Right ventricle myocardium inferior (tissue), 1 donor: ENCODE measurements at places on chromosomes 7 and 10. TPM values are rescaled to one million over a fixed set of nuclear protein-coding genes. Genes with fewer than 3 reads are reported as not detected.
A peak's percentile ranks its signal among the peaks of the same experiment; 100 is the strongest.

GRCh38 chr7:43572516-43573049, 10.3 kb upstream of the STK17A start:
- DNase-seq: no peak

OR2A1 gene
- not detected for total RNA-seq

DNA sequence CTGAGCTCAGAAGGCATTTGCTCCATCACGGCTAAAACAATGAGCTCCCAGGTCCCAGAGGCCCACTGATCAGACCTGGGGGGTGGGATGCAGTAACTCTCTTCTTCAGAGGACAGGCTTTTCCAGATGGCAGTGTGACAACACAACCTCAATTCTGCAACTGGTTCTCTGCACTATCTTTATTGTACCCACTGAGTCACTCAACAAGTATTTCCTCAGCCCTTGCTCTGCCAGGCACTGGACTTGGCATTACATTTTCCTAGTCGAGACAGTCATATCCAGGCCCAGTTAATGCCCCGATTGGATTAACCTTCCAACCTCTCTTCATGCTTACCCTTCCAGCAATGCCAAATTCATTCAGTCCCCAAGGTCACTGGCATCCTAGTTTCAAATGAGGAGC, 72.6 kb downstream of the JAZF1 start:
- no peak for DNase-seq

DNA sequence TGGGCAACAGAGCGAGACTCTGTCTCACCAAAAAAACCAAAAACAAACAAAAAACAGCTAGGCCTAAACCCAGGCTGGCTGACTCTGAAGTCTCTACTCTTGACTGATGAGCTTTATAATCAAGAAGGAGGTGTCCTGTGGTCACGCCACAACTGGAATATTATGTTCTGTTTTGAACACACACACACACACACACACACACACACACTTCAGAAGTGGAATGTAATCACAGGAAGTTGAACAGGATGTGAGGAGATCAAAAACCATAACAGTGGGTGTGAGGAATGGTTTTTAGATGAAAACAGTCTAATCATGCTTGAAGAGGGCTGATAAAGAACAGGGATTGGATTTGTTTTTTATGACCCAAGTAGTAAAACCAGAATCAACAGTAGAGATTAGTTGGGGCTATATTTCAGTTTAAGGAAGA, 51.1 kb upstream of the IL6 start:
- no peak for DNase-seq

MBL2 gene
- not detected for total RNA-seq

TRIM50 gene
- total RNA-seq: 0.32 TPM

GRCh38 chr10:120394446-120394845, 62.6 kb upstream of the PLPP4 start:
- DNase-seq: no peak

DNA sequence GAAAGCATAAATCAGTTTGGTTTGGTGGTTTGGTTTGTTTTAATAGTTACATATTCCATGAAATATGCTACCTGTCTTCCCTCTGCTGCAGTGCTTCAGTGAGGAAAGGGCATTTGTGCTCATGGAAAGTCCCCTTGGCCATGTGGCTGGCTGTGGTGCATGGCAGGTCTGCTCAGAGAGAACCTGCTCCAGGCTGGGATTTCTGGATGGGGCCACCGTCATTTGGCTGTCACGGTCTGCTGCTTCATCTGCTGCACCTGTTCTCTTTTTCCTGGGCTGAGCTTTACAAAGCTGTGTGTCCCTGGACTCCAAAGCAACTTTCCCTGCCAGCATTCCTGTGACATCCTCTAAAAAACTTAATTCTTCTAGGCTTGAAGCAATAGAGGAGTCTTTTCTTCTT, 8.9 kb downstream of the CDK14 start:
- DNase-seq: no peak

- peak; percentile 99 for DNase-seq
Observed at GRCh38 chr10:73246646-73247508, at the start of gene DNAJC9. TSS of gene DNAJC9 (minus strand) at chr10:73247255. CDS start at chr10:73247189, 66 bp downstream.

GRCh38 chr7:100722480-100723212, 2.4 kb downstream of the EPO start:
- DNase-seq: no peak

DNA sequence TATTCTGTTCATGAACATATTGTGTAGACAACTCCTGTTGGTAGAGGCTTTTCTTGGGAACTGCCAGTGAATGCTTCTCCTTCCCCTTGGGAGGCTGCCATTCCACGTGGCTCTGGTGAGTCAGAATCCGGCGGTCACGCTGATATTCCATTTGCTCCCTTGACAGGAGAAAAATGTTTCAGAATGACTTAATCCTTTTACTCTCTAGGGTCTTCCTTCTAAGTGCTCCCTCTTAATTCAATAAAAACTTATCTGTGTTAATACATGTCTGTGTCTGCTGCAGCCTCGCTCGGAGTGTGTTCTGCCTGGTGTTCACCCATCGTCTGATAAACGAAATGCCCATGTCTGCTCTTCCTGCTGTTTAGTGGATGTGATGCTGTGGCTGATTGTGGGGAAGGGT, 278.6 kb downstream of the ARHGAP12 start:
- DNase-seq: peak; percentile 82

DNA sequence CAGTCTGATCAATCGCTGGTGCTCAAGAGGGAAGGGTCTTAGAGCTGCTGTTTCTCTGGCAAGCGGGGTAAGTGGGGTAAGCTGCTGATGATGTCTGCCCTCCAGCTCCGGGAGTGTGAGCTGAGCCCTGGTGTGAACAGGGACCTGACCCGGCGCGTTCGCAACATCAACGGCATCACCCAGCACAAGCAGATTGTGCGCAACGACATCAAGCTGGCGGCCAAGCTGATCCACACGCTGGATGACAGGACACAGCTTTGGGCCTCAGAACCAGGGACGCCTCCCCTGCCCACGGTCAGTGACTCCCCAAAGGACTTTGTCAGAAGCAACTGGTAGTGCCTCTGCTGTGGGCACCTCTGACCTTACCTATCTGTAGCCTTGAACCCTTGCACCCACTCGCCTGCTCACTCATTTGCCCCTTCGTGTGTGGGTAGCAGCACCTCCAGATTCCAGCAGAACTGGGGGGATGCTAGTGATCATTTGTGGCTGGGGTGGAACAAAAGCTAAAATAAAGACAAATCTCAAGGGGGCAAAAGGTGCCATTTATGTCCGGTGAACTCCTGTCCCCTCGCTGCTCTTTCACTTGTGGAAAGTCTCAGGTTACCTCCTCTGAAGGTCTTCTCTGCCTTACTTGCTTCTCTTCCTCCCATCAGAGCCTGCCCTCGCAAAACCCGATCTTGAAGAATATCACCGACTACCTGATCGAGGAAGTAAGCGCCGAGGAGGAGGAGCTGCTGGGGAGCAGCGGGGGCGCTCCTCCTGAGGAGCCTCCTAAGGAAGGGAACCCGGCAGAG, 3.2 kb downstream of the UFSP1 start:
- DNase-seq: peak; percentile 60

IFIT2 gene
- total RNA-seq: 4.2 TPM

GRCh38 chr7:122082670-122083069, 61.4 kb downstream of the AASS start:
- DNase-seq: no peak

PROSER2 gene
- total RNA-seq: 1.2 TPM

- no peak for DNase-seq
Observed at GRCh38 chr7:25361863-25362262, 133.6 kb upstream of the NPVF start.

- DNase-seq: no peak
Observed at GRCh38 chr7:24926623-24927524, 53.1 kb downstream of the OSBPL3 start.

GRCh38 chr7:79930604-79931003, 204.0 kb upstream of the GNAI1 start:
- DNase-seq: no peak

- no peak for DNase-seq
Observed at GRCh38 chr7:128307061-128307460, 36.6 kb downstream of the RBM28 start.

DNA sequence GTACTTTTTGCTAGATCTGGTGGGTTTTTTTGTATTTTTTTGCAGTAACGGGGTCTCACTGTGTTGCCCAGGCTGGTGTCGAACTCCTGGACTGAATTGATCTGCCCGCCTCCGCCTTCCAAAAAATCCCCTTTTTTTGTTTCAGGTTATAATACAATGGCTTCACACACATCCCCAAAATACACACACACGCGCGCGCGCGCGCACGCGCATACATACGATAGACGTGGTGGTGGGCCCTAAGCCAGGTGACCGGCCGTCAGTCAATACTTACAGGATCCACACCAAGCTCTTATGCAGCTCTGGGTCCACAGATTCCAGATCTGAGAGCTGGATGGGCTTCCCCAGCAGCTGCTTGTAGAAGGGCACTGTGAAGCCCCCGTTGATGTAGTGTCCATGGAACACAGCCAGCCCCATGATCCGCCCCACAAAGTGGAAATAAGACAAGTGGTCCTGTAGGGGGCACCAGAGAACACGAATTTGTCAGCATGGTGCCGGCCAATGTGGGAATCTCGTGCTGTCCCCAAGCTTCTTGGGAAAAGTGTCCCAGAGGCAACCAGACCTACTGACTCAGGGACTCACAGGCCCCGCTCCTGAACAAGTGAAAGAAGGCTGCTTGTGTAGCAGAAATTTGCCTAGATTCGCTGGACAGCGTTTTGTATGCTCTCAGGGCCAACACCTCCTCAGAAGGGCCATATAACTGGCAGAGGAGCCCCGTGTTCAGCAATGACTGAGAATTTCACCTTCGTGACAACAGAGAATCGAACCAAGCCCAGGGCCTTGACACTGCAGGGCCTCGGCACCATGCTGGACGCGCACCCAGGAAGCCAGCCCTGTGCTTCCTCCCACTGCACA, 103.6 kb downstream of the SMURF1 start:
- DNase-seq: peak; percentile 81

GRCh38 chr7:77481615-77482014, 55.5 kb upstream of the PTPN12 start:
- no peak for DNase-seq

- peak; percentile 73 for DNase-seq
Observed at GRCh38 chr10:89414879-89415821, 782 bp downstream of the IFIT5 start.

HSPA12A gene
- total RNA-seq: 20.8 TPM

DNA sequence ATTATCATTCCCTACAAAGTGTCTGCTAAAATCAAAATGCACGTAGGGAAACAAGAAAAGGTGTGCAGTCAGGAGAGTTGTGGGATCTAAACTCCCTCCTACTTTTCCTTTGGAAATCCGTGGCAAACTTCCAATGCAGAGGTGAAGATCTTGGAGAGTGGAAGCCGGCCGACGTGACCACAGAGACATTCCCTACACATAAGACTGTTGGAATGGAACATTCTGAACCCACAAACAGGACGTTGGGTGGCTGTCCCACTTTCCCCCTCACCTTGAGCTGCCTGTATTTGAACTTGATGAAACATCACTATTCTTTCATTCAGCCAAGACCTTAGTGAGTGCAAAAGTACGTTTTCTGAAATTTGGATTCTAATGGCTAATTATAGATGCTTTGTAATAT, 65.9 kb downstream of the PRKCQ start:
- no peak for DNase-seq

GSDME gene
- 4.1 TPM for total RNA-seq

GRCh38 chr10:72337722-72338121, 17.0 kb downstream of the DNAJB12 start:
- DNase-seq: no peak

- peak; percentile 81 for DNase-seq
Observed at GRCh38 chr10:131972474-131973071, 9.2 kb downstream of the BNIP3 start.
